Activated naive CD4-positive, alpha-beta T cell treated with Interleukin-2 at 50 U/mL for 16 hours (primary cell): ENCODE measurements at places on chromosomes 6 and 20.

DNA sequence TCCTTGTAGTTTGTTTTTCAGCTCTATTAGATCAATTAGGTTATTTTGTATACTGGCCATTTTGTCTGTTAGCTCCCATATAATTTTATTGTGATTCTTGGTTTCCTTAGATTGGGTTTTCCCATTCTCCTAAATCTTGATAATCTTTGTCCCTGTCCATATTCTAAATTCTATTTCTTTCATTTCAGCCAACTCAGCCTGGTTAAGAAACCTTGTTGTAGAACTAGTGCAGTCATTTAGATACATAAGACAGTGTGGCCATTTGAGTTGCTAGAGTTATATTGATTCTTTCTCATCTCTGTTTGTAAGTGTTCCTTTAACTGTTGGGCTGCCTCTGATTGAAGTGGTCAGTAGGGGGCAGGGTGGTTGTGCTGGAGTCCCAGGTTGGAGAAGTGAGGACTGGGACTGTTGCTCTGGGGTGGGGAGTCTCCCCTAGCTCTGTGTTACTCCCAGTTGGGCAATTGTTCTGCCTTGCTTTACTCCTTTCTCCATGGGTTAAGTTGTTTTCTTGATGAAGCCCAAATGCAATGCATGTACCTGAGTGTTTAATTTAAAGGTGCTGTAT lies 98.8 kb upstream of the NRN1 start:
- DNase-seq, result no peak

- DNase-seq, result no peak
Measured at GRCh38 chr20:45783656-45784294, 7.9 kb downstream of the WFDC3 start.

- DNase-seq, result no peak
Measured at GRCh38 chr20:32685541-32686529, 12.1 kb upstream of the C20orf203 start.

DNA sequence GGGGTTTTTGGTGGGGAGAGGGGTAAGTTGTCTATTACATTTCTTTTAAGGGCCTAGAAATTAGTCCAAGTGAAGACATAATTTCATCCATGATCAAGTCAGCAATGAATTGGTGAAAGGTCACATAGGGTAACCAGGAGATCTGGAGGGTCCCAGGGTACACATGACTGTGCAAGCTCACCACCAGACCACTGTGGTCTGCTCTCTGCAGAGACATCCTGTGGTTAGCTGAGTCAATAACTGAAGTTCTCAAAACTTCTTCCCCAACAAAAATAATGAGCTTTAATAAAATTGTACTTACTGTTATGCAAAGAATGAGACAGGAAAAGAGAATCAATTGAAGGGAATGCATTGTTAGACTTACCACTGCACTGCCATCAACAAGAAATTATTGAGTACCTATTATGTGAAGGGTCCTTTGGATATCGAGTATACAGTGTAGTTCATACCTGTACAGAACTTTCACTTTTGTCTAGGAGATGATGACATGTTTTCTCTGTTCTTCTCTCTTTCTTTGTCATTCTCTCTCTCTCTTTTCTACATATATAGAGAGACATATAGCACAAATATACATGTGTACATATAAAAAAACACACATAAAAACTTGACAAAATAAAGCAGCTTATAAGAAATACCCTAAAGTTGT lies 209.8 kb downstream of the GJA1 start:
- DNase-seq, result no peak

- DNase-seq, result no peak
Measured at GRCh38 chr20:12788632-12789299, 220.0 kb upstream of the SPTLC3 start.

DNA sequence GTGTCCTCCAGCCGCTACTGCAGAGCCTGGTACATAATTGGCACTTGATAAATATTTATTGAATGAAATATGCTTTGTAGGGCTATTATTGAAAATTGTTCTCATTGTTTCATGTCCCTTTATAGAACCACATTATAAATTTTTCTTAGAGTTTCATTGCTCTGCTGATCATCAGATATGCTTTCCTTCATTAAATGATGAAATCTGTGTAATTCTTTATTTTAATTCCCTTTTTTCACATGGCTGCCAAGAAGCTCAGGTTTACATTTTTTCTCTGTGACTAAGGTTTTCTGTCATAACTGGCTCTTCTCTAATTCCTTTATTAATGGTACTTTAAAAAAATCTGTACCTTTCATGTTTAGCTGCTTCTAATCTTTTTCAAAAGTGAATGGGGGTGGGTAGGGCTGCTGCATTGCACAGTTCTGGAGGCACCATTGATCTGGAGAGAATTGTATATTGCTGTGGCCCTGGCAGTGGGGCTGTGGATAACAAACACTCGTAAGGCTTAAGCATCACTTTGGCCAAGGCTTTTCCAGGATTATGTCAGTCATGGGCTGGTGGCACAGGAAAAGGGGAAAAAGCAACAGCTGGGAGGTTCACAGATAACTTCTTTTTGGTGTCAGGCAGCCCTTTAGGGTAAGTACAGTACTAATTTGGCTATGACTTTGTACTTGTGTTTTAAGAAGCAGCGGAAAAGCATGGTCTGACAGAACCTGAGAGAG lies 43.8 kb downstream of the ARFGEF2 start:
- DNase-seq, result no peak
